Thymus (tissue), 14 donors: ENCODE measurements at places on chromosomes 7 and 10. TPM values are rescaled to one million over a fixed set of nuclear protein-coding genes. Genes with fewer than 3 reads are reported as not detected.

Gene CUEDC2
- total RNA-seq, result 40.5 TPM

DNA sequence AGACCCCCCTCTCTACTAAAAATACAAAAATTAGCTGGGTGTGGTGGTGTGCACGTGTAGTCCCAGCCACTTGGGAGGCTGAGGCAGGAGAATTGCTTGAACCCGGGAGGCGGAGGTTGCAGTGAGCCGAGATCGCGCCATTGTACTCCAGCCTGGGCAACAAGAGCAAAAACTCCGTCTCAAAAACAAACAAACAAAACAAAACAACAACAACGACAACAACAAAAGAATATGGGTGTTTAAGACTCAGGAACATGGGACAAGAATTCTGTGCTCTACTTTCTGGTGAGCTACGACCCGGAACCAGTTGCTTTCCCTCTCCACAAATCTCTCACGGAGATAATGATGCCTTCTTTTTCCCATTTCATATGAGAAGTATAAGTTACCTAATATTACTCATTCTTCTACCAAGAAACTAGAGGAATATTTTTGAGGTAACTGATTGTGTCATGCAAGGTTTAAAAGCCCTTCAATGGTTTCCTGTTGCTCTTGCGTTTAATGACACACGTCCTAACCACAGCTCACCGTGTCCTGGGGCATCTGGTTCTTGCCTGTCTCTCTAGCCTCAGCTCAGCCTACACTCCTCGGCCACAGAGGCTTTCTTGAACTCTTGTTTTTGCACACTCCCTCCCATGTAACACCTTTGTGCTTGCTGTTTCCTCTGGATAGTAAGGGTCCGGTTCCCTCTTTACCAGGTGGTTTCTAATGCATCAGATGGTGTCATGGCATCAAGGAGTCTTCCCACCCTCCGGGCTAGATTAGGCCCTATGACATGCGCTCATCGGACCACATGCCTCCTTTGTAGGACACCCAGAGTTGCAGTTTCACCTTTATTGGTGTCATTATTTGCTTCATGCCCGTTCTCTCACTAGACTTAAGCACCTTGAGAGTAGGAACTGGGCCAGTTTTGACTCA lies 67.5 kb downstream of the PFKFB3 start:
- H3K4me3 ChIP-seq, result no peak overlapping the region
- H3K36me3 ChIP-seq, result no peaks in the 10 kb centered on the region
- no peak overlapping the region for H3K27ac ChIP-seq
- H3K4me1 ChIP-seq, result peaks cover 8% of the 10 kb centered on the region
- no peak for DNase-seq
- H3K27me3 ChIP-seq, result no peaks in the 10 kb centered on the region

DNA sequence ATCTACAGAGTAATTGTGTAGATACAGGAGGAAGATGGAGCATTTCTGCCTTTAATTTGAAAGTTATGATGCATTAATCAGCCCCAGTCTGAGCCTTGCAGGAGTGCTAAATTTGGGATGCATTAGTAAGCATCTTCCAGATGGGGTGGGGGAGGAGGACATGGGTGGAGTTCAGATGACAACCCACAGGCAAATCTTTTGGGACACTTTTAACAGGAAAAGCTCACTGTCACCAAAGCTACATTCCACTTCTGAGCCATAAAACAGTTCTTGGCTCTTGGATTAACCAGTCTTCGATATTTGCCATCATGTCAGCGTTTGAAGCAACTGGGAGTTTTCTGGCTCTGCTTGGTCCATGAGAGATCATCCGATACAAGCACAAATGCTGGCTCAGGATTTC lies 121.1 kb downstream of the CXCL12 start:
- no peak overlapping the region for H3K27ac ChIP-seq
- no peaks in the 10 kb centered on the region for H3K36me3 ChIP-seq
- H3K27me3 ChIP-seq, result no peaks in the 10 kb centered on the region
- no peak for DNase-seq

DNA sequence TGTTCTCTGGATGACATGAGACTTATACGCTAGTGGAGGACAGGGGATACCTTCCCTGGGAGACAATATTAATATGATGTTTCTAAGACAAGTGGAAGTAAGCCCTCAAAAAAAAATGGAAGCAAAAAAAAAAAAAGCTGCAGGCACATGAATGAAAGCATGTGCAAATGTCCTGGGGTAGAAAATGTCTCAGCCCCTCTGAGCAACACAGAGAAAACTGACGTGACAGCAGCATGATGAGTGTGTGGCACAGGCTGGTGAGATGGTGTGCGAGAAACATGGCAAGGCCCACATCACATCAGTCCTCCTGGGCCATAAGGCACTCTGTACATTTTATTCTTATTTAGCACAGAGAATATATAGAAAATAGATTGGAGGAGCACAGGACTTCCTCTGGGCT lies 254.7 kb upstream of the PFKP start:
- H3K4me1 ChIP-seq, result no peaks in the 10 kb centered on the region
- H3K36me3 ChIP-seq, result no peaks in the 10 kb centered on the region
- no peak overlapping the region for H3K4me3 ChIP-seq
- no peak overlapping the region for H3K27ac ChIP-seq

Gene MYOZ1
- 0.61 TPM for total RNA-seq
